ENCODE measurements at places on chromosomes 5 and 9. TPM values are rescaled to one million over a fixed set of nuclear protein-coding genes. Genes with fewer than 3 reads are reported as not detected.

DNA sequence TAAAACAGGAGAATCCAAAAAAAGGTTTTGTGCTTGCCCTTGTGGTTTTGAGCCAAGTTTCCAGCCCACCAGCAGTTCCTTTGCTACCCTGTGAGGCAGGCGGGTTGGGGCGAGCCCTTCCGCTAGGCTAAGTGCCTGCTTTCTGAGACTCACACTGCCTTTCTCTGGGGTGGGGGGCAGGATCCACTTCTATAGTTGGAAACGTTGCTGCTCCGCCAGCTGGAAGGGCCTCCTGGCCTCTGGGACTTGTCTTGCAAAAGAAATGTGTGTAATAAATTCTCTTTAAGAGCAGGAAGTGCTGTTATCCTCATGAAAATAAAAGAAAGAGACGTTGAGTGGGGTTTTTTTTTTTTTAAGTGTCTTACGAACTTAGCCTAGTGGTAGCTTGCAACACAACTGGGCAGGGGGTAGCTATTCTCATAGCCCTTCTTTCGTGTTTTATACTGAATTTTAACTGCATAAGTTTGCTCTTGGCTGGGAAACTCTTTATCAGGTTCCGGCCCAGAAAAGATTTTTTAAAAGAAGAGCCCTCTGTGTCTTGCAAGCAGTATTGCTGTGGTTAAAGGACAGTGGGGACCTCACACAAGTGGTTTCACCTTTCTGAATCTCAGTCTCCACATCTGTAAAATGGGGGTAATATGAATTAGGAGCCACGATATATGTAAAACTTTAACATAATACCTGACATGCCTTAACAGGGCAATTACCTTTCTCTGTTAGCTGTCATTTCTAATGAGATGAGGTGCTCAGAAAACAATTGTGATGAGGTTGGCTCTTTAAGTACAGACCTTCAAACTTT is 19.8 kb downstream of the JADE2 start:
- peak overlapping the region; percentile 17 for H3K4me3 ChIP-seq
- H3K27ac ChIP-seq = peak overlapping the region; percentile 81
- DNase-seq = peak; percentile 57
- peaks cover 16% of the 10 kb centered on the region for H3K4me1 ChIP-seq
- H3K27me3 ChIP-seq = no peaks in the 10 kb centered on the region

DNA sequence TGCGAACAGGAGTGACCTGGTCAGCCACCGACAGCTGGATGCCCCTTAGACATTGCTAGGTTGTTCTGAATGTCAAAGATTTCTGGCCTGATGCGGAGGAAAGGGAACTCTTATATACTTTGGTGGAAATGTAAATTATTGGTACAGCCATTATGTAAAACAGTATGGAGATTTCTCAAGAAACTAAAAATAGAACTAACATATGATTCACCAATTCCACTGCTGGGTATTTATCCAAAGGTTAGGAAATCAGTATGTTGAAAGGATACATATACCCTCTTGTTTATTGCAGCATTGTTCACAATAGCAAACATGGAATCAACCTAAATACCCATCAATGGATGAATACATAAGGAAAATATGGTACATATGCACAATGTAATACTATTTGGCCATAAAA is 31.8 kb downstream of the DMRT3 start:
- no peaks in the 10 kb centered on the region for H3K27me3 ChIP-seq
- no peak overlapping the region for H3K27ac ChIP-seq
- H3K36me3 ChIP-seq = no peaks in the 10 kb centered on the region
- no peak overlapping the region for H3K4me3 ChIP-seq
- H3K4me1 ChIP-seq = no peaks in the 10 kb centered on the region

DNA sequence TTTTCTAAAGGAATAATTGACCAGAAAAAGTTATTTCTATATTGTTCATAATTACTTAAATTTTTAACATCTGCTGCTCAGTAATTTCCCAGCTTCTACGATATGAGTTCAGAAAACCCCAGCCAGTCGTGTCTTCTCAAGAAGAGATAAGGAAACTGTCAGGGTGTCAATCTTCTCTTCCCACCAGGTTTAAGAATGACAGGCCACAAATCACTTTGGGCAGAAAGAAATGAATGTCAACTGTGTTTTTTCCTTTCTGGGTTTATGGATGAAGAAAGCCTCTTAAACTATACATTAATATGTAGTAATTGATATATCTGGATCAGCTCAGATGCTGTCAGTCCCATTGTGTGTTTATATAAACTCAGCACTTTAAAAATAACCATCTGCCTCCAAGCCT is 453.2 kb upstream of the NUDT12 start:
- no peaks in the 10 kb centered on the region for H3K36me3 ChIP-seq
- no peak overlapping the region for H3K27ac ChIP-seq
- H3K4me3 ChIP-seq = no peak overlapping the region
- no peak for DNase-seq
- no peaks in the 10 kb centered on the region for H3K4me1 ChIP-seq

DNA sequence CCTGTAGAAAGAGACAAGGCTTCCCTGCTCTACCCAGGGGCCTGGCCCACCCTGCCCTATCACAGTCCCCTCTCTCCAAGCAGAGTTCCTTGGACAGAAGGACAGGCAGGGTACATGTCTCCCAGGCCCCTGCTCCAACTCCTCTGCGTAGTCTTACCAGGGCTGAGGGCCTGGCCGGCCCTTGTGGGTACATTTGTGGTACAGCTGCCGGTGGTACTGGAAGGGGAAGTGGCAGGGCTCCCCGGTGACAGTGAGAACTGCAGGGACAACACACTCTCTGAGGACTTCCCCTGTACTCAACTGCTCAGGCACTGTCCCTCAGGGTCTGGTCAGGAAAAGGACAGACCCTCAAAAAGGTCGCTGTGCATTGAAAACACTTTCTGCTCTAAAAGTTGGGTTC is 3.6 kb downstream of the F12 start:
- no peaks in the 10 kb centered on the region for H3K36me3 ChIP-seq
- H3K27me3 ChIP-seq = peaks cover 27% of the 10 kb centered on the region
- no peak overlapping the region for H3K4me3 ChIP-seq
- H3K4me1 ChIP-seq = peaks cover 17% of the 10 kb centered on the region

DNA sequence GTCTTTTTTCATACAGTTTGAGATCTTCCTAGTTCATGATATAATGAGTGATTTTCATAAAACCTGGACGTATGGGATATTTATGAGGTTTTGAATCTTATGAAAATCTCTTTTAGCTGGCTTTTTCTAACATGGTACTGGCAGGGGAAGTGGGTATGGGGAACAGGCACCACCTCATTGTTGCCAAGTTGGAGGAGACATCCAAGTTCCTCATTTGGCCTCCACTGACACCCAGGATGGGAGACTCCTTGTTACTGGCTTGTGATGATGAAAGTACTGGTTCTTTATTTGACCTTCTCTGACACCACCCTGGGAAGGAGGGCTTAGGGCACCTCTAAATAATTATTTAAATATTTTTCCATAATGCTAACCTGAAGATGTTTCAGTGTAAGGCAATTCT is 4.0 kb upstream of the TNPO1 start:
- no peak for DNase-seq
- peaks cover 5% of the 10 kb centered on the region for H3K4me1 ChIP-seq
- H3K36me3 ChIP-seq = no peaks in the 10 kb centered on the region
- no peak overlapping the region for H3K4me3 ChIP-seq
- no peaks in the 10 kb centered on the region for H3K27me3 ChIP-seq

DNA sequence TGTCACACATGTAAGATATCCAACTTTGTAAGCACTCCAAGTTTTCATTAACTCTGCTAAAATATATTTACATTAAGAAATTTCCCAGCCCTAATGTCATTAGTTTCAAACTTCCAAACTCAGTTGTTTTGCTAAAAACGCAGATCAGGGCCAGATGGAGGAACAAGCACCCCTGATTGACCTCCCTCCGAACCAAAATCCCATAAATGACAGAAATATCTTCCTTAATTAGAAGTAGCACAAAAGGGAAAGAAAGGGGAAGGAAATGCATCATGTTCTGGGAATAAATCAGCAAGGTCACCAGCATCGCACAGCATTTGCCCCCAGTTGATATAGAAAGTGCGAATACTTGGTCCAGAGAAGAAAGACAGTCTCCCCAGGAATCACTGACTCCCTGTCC is 61.4 kb upstream of the RUFY1 start:
- no peaks in the 10 kb centered on the region for H3K36me3 ChIP-seq
- no peaks in the 10 kb centered on the region for H3K4me1 ChIP-seq
- no peak overlapping the region for H3K4me3 ChIP-seq
- no peak for DNase-seq
- no peaks in the 10 kb centered on the region for H3K27me3 ChIP-seq
- no peak overlapping the region for H3K27ac ChIP-seq

DNA sequence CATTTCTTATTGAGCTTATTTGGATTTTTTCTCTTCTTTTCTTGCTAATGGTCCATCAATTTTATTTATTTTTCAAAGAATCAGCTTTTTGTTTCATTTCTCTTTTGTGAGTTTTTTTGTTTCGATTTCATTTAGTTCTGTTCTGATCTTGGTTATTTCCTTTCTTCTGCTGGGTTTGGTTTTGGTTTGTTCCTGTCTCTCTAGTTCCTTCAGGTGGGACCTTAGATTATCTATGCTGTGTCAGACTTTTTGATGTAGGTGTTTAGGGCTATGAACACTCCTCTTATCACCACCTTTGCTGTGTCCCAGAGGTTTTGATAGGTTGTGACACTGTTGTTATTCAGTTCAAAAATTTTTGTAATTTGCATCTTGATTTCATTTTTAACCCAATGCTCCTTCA is 119.8 kb downstream of the GABRG2 start:
- no peaks in the 10 kb centered on the region for H3K36me3 ChIP-seq
- no peak for DNase-seq
- no peak overlapping the region for H3K4me3 ChIP-seq
- no peak overlapping the region for H3K27ac ChIP-seq
- no peaks in the 10 kb centered on the region for H3K27me3 ChIP-seq

- peaks cover 3% of the 10 kb centered on the region for H3K4me1 ChIP-seq
- no peak overlapping the region for H3K27ac ChIP-seq
- no peaks in the 10 kb centered on the region for H3K36me3 ChIP-seq
- H3K4me3 ChIP-seq = no peak overlapping the region
Observed at GRCh38 chr9:125843646-125844045, 96.5 kb downstream of the PBX3 start.

DNA sequence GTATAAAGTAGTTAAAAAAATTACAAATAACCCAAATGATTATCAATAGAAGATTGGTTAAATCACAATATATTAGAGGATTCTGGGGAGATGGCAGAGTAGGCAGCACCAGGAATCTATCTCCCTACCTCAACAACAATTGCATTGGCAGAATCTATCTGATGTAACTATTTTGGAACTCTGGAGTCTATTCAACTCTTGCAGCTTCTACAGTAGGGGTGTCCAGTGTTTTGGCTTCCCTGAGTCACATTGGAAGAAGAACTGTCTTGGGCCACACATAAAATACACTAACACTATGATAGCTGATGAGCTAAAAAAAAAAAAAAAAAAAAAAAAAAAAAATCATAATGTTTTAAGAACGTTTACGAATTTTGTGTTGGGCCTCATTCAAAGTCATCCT is 29.2 kb upstream of the ECM2 start:
- no peak for DNase-seq
- no peak overlapping the region for H3K27ac ChIP-seq
- H3K4me3 ChIP-seq = no peak overlapping the region
- no peaks in the 10 kb centered on the region for H3K36me3 ChIP-seq

- DNase-seq = no peak
- H3K4me1 ChIP-seq = no peaks in the 10 kb centered on the region
Observed at GRCh38 chr5:1315018-1315708, 20.3 kb upstream of the TERT start.

SPATA31A6 gene
- total RNA-seq = not detected

Data from ascending aorta (tissue), 2 donors.